ENCODE measurements at places on chromosomes 3 and 15.

DNA sequence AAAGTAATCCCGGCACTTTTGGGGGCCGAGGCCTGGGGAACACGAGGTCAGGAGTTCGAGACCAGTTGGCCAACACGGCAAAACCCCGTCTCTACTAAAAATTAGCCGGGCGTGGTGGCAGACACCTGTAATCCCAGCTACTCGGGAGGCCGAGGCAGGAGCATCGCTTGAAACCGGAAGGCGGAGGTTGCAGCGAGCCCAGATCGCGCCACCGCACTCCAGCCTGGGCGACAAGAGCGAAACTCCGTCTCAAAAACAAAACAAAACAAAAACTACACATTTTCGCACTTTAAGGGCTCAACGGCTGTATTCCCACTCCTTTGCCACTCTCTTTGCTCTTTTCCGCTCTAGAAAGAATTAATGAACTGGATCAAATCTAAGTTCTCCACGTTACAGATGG is 763 bp upstream of the TRNT1 start:
- DNase-seq = no peak

- no peak for DNase-seq
Measured at GRCh38 chr15:77010857-77011256, 15.9 kb downstream of the PSTPIP1 start.

DNA sequence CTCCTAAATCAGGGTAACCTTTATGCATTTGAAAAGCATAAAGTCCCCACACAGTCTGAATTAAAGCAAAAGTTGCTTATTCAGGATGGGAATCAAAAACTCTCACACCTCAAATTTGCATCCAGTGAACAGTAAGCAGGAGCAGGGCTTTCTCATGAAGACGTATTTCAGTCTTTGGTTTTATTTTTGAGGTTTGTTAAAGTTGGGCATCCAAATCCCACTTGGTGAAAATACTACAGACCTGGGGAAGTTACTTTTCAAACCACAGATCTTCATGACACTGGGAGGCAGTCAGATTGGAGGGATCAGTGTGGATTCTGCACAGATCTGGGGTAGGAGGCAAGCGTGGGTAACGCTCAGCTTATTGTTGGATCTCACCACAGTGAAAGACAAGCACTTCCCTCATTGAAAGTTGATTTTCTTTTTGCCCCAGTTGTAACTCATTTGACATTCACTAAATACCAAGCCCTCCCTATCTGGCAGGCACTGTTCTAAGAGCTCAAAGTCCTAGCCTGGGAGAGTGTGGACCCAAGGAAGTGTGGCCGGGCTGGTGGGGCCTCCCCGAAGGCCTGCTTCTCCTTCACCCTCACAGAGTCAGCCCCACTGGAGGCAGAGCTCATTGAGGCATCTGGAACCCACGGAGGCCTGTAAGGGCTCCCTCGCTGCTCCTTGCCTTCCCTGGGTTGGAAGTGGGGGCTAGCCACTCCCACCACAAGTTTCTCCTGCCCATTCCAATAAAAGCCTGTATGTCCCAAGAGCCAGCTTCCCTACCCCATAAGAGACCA is 783 bp upstream of the ISG20 start:
- no peak for DNase-seq

GRCh38 chr3:141413391-141413790 is 45.1 kb downstream of the ZBTB38 start:
- no peak for DNase-seq
